ENCODE measurements at places on chromosomes 16 and 17.

GRCh38 chr17:49316889-49317675 lies 45.0 kb downstream of the ZNF652 start:
- DNase-seq: no peak

DNA sequence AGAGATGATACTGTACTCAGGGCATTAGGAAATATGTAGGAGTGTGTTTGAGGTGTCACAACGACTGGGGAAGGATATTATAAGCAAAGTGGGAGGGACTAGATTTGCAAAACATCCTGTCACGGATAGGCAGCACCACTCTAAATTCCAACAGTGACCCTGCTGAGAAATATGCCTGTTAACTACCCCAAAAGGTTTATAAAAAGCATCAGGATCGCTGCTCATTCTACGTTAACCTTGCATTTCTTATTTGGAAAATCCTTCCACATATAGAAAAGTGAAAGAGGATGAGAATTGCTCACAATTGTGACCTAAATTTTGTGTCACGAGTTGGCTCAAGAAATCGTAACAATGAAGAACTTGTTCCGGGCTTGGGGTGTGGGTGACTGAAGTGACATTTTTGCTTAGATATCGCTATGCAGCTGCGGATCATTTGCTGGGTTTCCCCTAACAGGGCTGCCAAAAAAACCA lies 51.6 kb downstream of the N4BP1 start:
- DNase-seq: no peak

DNA sequence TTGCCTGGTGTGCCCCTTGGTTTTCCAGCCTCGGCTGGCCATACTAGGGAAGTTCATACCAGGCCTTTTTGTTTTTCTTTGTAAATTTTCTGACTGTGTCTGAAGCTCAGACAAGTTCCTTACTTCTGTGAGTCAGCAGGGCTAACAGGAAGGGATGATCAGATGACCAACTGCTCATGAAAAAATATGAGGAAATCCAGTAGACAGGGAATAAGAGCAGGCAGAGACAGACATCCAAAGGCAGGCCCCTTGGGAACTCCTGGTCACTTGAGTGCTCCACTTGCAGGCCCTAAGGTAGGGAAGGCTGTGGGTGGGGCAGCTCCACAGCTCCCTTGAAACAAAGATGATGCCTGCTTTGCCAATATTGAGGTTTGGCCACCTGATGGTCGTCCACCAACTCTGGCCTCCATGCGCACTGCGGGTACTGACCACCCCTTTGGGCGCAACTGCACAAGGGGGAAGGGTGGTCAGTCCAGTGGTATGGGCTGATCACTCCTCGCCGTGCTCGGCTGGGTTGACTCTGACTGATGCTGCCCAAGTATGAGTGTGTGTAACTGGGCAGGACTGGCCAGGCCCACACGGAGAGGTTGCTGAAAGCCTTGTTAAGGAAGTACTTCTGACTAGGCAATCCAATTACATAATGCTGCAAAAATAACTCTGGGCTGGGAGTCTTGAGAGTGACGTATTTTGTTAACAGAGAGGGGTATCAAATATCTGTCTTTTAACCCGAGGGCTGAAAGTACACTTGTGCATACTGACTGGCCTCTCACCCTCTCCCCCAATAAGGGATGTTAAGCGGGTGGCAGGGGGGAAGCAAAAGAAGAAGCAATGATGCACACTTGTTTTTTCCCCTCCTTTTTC lies 20.8 kb upstream of the ZFHX3 start:
- DNase-seq: no peak

- peak; percentile 47 for DNase-seq
These were observed 17.1 kb upstream of the C17orf113 start for GRCh38 chr17:42067371-42068091.

DNA sequence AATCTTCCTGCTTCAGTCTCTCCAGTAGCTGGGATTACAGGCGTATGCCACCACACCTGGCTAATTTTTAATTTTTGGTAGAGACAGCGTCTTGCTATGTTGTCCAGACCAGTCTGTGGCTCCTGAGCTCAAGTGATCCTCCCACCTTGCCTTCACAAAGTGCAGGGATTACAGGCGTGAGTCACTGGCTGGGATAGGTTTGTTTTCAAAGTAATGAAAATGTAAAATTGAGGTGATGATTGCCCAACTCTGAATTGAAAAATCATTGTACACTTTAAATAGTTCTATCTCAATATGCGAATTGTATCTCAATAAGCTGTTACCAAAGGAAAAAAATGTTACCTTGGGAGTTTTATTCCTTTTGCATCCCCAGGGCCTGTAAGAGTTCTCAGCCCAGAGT lies 1.2 kb upstream of the AMFR start:
- no peak for DNase-seq

GRCh38 chr17:56638591-56639051 lies 45.1 kb downstream of the NOG start:
- no peak for DNase-seq

GRCh38 chr17:27762527-27763305 lies 37.6 kb downstream of the NOS2 start:
- DNase-seq: no peak

- DNase-seq: no peak
These were observed 6.6 kb downstream of the KCNAB3 start for GRCh38 chr17:7922845-7923628.

DNA sequence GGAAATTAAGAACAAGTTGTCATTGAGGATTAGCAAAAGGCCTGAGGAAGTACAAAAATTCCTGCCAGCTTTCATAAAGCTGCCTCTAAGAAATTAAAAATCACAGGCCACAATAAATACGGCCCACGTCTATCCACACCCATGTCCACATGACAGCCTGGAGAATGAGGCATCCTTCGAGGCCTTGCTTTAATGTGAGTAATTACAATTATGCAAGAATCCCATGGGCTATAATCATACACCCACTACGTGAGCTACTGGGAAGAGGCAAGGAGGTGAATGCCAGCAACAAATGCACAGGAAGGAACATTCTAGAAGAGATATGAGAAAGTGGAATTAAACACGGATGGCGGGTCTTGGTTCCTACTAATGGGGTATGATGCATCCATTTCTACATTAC lies 65.4 kb upstream of the ZFHX3 start:
- DNase-seq: no peak
